ENCODE measurements at places on chromosomes 5 and 9.

GRCh38 chr5:124963236-124963919 lies 216.9 kb upstream of the ZNF608 start:
- DNase-seq = no peak

DNA sequence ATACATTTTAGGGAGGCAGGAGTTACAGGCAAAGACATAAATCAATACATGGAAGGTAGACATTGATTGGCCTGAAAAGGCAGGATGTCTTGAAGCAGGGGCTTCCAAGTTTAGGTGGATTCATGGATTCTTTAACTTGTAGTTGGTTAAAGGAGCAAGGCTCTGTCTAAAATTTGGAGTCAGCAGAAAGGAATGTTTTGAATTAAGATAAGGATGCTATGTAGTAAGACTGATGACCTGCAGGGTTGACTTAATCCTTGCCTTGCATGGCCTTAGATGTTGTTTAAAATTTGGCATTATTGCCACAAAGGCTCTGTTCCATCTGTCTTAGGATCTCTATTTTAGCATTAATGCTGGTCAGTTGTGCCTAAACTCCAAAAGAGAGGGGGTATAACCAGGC lies 171.3 kb downstream of the C5orf15 start:
- no peak for DNase-seq

DNA sequence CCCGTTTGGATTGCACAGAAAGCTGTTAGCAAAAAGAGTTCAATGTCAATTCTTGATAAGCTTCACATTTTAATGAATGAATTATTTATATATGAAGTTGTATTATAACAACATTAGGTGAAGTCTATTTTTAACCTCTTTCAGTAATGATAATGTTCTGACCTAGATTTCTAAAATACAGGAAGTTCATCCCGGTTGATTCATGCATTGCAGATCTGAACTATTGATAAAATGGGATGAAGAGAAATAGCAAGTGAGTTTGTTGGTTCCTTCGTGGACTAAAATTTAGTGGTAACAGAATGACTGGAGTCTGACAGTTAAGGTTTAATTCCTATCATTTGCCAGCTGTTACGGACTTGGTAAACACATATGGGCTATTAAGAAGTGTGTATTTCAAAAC lies 180.5 kb downstream of the PCSK1 start:
- no peak for DNase-seq

DNA sequence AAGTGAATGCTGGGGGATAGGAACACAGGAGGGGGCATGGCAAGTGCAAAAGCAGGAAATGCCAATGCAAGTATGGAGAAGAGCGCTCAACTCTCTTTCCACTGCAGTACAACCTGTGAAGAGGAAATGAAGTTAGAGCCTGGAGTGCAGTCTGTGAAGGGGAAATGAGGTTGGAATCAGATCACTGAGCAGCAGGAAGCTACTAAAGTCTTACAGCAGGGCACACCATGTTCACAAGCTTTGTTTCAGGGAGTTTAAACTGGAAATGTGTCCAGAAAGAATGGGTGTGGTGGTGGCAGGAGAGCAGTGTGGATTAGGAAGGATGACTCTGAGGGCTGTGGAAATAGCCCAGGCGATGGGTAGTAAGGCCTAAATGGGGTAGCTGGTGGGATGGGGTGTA lies 15.4 kb downstream of the ARHGEF37 start:
- no peak for DNase-seq

DNA sequence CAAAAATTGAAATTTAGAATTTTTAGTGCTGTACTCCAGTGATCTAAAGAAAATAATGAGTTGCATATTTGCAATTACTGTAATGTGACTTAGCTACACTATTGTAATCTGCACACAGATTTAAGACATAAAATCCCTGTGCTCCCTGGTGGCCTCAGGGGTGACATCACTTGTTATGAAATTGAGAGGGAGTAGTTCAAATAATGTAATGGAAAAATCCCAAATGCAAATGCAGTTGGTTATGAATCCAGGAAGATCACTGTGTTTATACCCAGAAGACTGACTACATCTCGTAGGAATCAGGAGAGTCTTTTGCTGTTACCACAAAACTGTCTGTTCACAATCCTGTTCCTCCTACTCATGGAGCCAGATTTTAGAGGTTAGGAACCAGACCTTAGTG lies 178.7 kb upstream of the FBXL17 start:
- DNase-seq = no peak

GRCh38 chr5:107554776-107555424 lies 115.8 kb downstream of the EFNA5 start:
- no peak for DNase-seq

- no peak for DNase-seq
Measured at GRCh38 chr9:137763271-137763955, 114.2 kb upstream of the CACNA1B start.

- DNase-seq = no peak
Measured at GRCh38 chr5:171599411-171599810, 180.0 kb downstream of the FGF18 start.

DNA sequence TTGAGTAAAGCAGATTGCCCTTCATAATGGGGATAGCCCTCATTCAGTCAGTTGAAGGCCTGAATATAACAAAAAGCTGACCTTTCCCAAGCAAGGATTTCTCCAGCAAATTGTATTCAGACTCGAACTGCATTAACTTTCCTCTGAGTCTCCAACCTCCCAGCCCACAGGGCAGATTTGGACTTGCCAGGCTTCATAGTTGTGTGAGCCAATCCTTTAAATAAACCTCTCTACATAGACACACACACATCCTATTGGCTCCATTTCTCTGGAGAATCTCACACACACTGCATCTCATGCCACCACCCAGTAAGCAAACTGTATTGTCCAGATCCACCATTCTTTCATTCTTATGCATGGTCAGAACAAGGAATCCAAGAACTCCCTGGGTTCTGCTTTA lies 225.1 kb downstream of the MPDZ start:
- no peak for DNase-seq

GRCh38 chr5:32241034-32241783 lies 67.1 kb upstream of the GOLPH3 start:
- DNase-seq = no peak

- DNase-seq = no peak
Measured at GRCh38 chr9:134647359-134648080, 5.9 kb downstream of the COL5A1 start.
